Renal cortex interstitium (tissue), 15 donors: ENCODE measurements at places on chromosomes 5 and 9. TPM values are rescaled to one million over a fixed set of nuclear protein-coding genes. Genes with fewer than 3 reads are reported as not detected.

DNA sequence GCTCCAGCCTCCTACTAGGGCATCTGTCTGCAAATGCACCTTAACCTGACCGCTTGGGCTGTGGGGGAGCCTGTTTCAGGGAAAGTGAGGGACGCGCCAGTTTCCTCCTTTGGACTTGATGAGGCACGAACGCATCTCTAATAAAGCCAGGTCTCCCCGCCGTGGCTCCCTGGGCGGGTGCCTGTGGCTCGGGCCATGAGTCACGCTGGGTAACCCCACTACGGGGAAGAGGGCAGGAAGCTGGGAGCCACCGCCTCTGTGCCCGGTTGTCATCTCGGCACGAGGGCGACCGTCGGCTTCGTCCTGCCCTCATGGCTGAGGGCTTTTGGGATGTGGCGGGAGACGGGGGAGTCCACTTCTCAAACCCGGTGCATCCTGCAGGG is 12.1 kb downstream of the NOTCH1 start:
- no peak for DNase-seq

DNA sequence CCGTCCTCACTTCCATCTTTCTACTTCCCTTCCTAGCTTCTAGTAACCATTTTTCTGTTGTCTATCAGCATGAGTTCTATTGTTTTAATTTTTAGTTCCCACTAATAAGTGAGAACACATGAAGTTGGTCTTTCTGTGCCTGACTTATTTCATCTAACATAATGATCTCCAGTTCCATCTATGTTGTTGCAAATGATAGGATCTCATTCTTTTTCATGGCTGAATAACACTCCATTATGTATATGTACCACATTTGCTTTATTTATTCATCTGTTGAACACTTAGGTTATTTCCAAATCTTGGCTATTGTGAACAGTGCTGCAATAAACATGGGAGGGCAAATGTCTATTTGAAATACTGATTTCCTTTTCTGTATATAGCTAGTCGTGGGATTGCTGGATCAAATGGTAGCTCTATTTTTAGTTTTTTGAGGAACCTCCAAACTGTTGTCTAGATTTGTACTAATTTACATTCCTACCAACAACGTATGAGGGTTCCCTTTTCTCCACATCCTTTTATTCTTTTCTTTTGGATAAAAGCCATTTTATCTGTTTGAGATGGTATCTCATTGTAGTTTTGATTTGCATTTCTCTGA is 50.3 kb downstream of the NSD1 start:
- no peak for DNase-seq

GRCh38 chr5:39629946-39630345 is 205.2 kb upstream of the DAB2 start:
- no peak for DNase-seq

DNA sequence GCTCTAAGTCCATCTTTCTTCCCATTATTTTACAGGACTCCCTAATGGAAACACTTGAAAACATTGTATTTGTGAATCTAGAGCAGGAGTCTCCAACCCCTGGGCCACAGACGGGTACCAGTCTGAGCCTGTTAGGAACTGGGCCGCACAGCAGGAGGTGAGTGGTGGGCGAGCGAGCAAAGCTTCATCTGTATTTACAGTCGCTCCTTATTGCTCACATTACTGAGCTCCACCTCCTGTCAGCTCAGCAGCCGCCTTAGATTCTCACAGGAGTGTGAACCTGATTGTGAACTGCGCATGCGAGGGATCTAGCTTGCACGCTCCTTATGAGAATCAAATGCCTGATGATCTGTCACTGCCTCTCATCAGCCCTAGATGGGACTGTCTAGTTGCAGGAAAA is 111.0 kb downstream of the MED27 start:
- no peak for DNase-seq

- DNase-seq = no peak
Measured at GRCh38 chr5:61306531-61307131, 25.4 kb upstream of the ZSWIM6 start.

GRCh38 chr9:74653410-74654080 is 156.4 kb downstream of the RORB start:
- DNase-seq = no peak

- no peak for DNase-seq
Measured at GRCh38 chr5:137609127-137609526, 110.0 kb upstream of the SPOCK1 start.

DNA sequence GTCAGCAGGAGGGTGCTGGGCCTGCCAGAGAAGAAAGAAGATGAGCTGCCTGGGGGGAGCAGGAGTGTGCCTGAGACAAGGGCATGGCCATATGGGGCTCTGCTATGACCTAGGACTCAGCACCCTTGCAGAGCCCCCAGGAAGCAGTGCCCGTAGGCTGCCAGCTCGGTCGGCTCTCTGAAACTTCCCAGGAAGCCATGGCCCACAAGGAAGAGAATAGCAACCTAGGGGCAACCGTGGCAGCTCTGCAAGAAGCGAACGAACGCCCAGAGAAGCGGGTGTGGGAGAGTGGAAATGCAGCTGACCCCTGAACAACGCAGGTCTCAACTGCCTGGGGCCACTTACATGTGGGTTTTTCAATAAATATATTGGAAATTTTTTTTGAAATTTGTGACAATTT is 10.7 kb upstream of the LTC4S start:
- no peak for DNase-seq

DNA sequence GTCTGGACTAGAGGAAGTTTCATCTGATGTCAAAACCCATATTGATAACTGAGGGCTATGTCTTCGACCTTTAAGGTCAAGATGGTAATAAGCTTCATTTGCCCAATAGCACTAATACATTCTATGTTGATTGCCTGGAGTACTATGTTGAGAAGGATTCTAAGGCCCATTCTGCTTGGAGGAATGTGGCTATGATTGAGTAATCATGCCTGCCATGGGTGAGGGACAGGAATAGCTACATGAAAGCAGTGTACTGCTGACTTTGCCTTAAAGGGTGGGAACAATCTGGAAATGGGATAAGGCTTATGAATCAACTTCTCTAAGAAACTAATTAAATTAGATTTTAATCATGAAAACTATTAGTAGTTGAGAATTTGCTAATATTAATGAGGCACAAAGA is 13.6 kb downstream of the NNT start:
- no peak for DNase-seq

GRCh38 chr5:10161778-10162177 is 87.9 kb downstream of the ATPSCKMT start:
- no peak for DNase-seq

GRCh38 chr5:139561655-139562451 is 714 bp downstream of the UBE2D2 start:
- peak; percentile 51 for DNase-seq

GRCh38 chr9:81083854-81084512 is 605.4 kb downstream of the TLE1 start:
- DNase-seq = no peak

DNA sequence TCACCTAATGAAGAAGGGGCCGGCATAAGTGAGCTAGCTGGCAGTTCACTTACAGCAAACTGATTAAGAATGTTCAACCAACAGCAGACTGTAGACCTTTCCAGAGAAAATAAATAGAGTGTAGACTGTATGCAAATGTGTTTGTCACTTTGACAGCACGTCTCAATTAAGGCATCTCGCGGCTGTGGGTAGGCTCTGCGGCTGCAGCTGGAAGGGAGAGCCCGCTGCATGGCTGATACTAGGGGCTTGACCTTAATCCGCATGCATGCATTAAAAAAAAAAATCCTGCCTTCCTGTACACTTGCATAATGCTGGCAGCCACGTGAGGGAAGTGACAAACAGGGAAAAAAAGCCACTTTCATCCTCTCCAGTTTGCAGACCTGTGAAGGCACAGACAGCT is 82.3 kb downstream of the CRB2 start:
- DNase-seq = no peak

DNA sequence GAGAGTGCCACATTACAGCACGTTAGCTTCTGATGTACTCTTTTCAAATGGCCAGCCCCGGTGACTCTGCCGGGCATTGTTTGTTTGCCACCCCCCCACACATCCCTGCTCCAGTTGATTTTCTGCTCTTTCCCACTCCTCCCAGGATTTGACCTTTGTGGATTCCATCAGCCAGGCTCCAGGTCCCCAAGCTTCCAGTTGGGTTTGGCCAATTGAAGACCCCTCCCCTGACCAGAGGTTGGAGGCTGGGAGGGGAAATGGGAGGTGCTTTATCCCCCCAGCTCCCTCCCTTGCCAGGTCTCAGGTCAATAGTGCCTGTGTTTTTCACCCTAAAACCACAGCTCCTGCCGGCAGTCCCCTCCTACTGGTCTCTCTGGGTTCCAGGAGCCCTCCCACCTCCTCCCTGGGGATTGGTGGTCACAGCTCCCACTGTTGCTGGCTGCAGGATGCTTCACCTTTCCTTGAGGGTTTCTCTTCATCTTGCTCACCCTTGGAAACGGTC is 34.9 kb downstream of the IRF1 start:
- no peak for DNase-seq

DNA sequence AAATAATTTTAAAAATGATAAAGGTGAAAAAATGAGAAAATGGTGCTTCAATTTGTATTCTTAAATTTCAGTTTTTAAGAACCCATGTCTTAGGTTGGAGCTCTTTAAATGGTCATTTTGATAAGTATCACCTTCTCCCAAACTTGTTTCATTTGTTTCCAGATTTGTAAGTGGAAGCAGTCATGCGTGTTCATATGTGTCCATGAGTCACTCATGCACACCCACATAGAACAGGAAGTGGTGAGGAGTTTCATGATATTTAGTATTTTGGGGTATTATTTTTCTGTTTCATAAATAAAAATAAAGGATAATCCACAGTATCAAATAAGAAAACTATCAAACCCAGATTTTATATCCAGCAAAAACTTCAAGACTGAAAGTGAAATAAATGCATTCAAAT is 570.4 kb upstream of the ST8SIA4 start:
- DNase-seq = no peak

- no peak for DNase-seq
Measured at GRCh38 chr9:100739666-100740065, 161.8 kb downstream of the CAVIN4 start.

GRCh38 chr9:17222932-17223331 is 88.1 kb downstream of the CNTLN start:
- DNase-seq = no peak

DNA sequence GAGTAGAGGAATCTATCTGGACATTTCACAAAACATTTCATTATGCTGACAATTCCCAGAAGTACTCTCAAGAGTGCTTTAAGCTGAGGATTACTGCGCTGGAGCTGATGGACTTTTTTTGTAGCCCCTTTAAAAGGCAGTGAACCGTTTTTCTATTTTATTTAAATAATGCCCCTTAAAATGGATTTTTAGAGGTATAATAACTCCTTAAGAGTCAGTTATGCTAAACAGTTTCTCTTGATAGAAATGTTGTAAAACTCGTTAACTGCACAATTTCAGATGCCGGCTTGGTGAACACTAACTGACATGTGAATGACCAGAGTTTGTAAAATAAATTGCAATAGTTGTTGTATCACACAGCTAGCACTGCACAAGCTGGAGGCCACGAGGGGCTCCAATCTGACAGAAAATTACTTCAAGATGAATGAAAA is 174.0 kb downstream of the NR2F1-AS1 start:
- no peak for DNase-seq

- DNase-seq = no peak
Measured at GRCh38 chr9:108863891-108864290, 1.8 kb downstream of the ACTL7A start.

DNA sequence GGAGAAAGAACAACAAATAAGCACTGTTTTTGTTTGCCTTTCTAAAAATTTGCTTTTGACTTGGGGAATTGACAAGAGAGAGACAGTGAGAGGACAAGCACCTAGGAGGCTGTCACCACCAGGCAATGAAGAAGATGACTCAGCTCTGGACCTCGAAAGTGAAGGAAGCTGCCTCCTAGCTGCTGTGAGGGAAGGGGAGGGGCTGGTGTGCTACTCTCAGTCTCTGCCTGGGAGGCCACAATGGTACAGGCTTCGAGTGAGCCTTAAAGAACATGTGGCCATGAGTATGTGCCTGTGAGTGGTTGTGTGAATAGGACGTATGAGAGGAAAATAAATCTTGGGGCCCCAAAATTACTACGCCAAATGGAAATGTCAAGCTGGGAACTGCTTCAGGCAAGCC is 7.1 kb upstream of the PLK2 start:
- no peak for DNase-seq

DNA sequence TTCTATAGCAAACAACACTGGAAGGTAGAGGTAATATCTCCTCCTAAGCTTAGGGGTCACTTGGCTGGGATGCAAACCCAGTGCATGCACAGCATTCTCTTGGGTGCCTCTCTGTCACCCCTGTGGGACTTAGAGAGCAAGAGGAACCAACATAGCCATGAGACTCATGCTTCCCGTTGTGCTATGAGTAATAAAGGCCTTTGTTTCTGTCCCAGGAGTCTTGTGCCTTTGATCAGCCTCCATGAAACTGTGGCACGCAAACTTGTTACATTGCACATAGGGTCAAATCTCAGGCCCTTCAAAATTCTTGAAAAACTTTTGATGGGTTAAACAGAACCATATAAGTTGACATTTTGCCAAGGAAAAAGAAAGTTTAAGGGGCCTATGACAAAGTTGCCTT is 272.8 kb downstream of the TAF11L14 start:
- DNase-seq = no peak

DNA sequence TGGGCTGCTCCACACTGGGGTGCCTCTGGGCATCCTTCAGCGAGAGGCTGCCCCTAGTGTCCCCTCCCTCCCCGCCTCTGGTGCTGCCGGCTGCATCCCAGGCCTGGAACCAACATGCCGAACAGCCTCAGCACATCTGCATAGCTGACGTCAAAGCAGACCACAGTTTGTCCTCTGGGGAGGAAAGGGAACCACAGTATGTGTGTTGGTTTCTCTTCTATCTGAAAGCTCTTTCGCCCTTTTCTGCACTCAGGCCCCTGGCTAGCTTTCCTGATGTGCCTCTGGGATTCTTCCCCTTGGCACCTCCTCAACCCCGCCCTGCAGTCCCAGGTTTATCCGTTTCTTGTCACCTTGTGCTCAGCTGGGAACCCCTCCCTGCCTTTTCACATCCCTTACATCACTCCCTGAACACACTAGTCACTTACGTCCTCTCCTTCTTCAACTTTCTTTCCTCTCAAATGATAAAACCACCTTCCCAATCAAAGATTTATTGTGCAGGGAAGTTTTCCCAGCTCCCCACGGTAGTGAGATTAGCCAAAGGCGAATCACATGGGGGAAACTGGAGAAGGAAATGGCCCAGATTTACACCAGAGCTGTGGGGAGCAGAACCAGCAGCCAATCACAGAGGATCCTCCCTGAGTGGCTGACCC is 35.5 kb upstream of the B4GALT1 start:
- DNase-seq = no peak

GRCh38 chr9:123049589-123050222 is 16.2 kb downstream of the GPR21 start:
- DNase-seq = no peak

CTSV gene
- 39.4 TPM for polyA plus RNA-seq

SH3PXD2B gene
- polyA plus RNA-seq = 35.0 TPM

ANKRD18A gene
- 5.7 TPM for polyA plus RNA-seq

PLEKHG4B gene
- polyA plus RNA-seq = 11.0 TPM

PFN3 gene
- 3.2 TPM for polyA plus RNA-seq

FOXD4L6 gene
- not detected for polyA plus RNA-seq

CSF2 gene
- not detected for polyA plus RNA-seq

SOX30 gene
- 0.33 TPM for polyA plus RNA-seq

DCAF10 gene
- polyA plus RNA-seq = 36.9 TPM

MED7 gene
- 21.9 TPM for polyA plus RNA-seq

SLC36A3 gene
- not detected for polyA plus RNA-seq

ZNF608 gene
- 81.9 TPM for polyA plus RNA-seq

SLC6A19 gene
- polyA plus RNA-seq = 83.3 TPM

SLC46A2 gene
- polyA plus RNA-seq = 0.44 TPM

MACIR gene
- 21.5 TPM for polyA plus RNA-seq

CCDC112 gene
- polyA plus RNA-seq = 15.3 TPM
